NCI-H345 (cell line): ENCODE measurements at places on chromosomes 5 and 9.

- no peak for DNase-seq
These were observed 165.3 kb upstream of the SLC27A6 start for GRCh38 chr5:128799945-128800344.

GRCh38 chr5:1297243-1297642, 2.4 kb upstream of the TERT start:
- DNase-seq: peak; percentile 36

- DNase-seq: peak; percentile 94
These were observed 640.9 kb downstream of the SEMA5A start for GRCh38 chr5:8905021-8905420.

DNA sequence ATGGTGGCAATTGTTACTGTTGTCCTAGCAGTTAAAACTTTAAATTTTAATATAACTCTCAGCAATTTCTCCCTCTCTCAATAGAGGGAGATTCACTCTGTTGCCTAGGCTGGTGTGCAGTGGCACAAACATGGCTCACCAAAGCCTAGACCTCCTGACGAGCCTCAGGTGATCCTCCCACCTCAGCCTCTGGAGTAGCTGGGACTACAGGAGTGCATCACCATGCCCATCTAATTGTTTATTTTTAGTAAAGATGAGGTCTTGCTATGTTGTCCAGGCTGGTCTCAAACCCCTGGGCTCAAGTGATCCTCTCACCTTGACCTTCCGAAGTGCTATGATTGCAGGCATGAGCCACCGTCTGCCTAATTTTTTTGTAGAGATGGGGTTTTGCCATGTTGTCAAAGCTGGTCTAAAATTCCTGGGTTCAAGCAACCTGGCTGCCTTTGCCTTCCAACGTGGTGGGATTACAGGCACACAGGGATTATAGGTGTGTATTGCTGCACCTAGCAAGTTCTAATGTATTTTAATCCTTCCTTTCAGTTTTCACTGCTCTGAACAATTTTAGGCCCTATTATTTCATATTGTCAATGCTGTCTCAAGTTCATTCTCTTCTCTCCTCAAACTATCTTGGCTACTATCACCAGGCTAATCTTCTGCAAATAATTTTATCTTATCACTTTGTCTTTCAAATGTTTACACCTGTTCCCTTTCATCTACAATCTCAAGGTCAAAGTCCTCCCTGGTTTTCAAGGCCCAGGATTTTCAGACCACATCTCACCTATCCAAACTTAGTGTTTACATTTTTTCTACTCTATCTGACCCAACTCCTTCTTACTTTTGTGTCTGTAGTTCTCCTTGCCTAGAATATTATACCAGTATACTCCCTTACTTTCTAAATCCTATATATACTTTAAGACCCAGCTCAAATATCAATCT, 18.9 kb downstream of the ALDH1A1 start:
- no peak for DNase-seq

DNA sequence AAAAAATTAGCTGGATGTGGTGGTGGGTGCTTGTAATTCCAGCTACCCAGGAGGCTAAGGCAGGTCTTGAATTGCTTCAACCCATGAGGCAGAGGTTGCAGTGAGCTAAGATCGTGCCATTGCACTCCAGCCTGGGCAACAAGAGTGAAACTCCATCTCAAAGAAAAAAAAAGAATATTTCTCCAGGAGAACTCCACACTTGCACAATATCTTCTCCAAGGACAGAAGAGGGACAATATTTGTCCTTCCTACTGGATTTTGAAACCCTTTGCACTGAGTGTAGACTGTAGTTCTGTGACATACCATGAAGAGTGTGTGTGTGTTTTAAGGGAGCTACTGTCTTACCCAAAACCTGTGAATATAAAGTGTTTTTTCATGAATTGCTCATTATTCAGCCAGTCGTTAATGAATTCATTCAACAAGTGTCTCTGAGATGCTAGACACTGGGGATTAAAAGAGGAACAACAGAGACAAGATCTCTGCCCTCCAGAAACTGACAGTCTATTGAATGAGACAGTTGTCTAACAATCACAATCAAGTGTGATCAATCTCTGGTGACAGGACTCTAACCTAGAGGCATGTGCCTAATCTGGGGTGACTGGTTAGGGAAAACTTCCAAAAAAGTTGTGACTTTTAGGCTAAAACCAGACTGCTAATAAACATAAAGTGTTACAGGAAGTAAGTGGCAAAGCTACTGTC, 9.8 kb upstream of the UBE2D2 start:
- DNase-seq: no peak

DNA sequence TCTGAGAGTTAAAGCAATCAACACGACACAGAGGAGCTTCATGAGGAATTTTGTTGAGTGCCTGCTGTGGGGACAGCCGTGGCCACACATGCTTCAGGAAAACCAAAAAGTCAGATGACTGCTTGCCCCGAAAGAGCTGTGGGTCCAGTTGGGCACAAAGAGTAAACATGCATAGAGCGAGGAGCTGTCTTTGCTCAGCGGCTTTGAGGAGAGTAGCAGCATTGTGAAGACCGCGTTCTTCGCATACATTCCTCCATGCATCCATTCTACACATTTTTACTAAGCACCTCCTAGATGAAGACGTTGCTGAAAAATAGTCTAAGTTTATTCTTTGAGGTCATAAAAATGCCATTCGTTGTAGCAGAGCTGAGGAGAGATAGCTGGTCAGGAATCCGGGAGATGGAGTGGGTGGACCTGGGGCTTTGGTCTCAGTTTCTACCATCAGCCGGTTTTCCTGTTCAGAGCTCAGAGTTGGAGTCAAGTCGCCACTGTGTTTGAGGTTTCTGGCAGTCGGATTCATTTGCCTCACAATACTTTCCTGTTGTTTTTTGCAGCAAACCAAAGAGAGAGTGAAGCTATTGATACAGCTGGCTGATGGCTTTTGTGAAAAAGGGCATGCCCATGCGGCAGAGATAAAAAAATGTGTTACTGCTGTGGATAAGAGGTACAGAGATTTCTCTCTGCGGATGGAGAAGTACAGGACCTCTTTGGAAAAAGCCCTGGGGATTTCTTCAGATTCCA, 194.5 kb upstream of the OTULINL start:
- DNase-seq: no peak

GRCh38 chr5:155761502-155761901, 565.5 kb upstream of the SGCD start:
- no peak for DNase-seq

GRCh38 chr5:56464935-56465768, 232.0 kb upstream of the ANKRD55 start:
- DNase-seq: no peak

DNA sequence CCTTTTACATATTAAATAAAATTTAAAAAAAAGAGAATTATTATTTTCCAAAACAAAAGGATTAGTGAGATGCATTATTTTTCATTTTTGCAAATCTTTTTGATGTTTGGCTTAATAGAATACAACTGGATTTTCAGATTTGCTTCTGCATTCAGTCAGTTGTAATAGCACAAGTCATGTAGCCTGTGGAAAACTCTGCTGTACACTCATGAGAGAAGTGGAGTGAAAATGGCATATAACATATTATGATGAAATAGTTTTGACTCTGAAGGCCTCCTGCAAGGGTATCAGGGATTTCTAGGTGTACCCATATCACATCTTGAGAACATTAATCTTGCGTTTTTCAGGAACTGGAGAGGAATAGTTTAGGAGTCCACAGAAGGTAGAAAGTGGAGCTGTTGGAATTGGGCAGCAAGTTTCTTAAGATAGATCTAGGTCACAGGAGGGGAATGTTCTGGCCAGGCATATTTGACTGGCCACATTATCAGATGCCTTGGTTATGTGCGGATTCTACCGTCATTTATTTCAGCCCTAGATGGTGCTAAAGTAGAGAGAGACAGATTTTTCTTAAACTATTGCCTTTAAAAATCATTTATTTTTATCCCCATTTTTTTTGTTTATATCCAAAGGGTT, 16.4 kb downstream of the LNPEP start:
- no peak for DNase-seq

DNA sequence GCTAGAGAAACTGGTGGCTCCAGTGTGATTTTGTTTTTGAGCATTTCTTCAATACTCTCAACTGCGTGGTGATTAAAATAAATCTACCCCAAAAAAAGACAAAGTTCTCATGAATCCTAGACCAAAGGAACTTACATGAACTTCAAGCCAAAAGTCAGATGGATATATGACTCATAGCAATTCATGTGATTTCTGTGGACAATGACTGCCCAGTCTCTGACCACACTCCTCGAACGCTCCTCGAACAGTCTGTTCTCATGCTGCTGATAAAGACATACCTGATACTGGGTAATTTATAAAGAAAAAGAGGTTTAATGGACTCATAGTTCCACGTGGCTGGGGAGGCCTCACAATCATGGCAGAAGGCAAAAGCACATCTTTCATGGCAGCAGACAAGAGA, 46.4 kb upstream of the CEP78 start:
- no peak for DNase-seq

- DNase-seq: no peak
These were observed 2.3 kb downstream of the WDR38 start for GRCh38 chr9:124855566-124855943.

DNA sequence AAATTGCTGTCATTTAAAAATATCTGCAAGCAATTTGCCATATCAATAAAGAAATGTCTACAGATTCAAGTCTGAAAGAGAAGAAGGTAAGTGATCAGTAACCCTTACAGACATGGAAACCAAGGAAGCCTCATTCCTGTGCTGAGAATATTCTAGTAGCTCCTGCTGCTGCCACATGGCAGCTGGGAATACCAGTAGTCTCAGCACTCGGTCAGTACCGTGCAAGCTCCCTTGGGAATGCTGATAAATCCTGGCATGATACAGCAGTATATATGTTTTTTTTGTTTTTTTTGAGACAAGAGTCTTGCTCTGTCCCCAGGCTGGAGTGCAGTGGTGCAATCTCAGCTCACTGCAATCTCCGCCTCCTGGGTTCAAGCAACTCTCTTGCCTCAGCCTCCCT, 27.9 kb downstream of the NANS start:
- no peak for DNase-seq

- peak; percentile 89 for DNase-seq
These were observed 52.6 kb downstream of the TENT4A start for GRCh38 chr5:6765612-6766525.

DNA sequence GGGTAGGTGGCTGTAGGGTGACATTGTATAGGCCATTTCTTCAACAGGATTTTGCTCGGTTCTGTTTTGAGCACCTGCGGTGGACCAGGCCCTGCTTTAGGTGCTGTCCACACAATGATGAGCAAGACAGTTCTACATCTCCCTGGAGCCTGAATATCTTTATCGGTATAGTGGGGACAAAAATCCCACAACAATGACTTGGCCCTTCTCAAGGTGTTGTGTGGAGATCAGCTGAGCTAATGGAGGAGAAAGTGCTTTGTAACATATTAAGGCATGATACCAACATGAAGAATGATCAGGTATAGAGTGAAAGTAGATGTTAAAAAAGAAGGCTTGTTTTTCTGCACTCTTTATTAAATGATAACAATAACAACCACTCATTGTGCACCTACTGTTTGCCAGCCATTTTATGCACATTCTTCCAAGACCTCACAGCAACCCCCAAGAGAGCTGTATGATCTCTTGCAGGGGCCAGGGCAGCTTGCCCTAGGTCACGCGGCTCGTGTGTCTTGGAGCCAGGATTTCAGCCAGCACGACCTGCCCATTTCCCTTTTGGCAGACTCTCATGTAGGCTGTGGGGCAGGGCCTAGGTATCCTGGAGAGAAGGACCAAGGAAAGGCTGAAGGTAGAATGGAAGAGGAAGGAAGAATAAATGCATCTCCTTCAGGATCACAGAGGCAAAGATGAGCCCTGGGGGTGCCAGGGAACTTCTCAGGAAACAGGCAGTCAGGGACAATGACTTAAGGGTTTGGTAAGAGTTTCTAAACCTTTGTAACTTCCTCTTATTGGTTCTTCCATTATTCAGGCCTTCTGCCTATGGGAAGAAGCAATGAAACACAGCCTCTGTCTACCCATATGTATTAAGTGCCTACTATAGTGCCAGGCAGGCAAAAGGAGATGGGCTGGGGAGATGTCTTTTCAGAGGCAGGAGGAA, 50.0 kb upstream of the PPARGC1B start:
- no peak for DNase-seq

- no peak for DNase-seq
These were observed 446.0 kb downstream of the ISL1 start for GRCh38 chr5:51829230-51829629.

- no peak for DNase-seq
These were observed 160.4 kb downstream of the FSTL4 start for GRCh38 chr5:133451926-133452325.

GRCh38 chr9:96158909-96159575, 142.9 kb downstream of the HSD17B3 start:
- DNase-seq: no peak

GRCh38 chr9:69757996-69758675, 1.7 kb downstream of the PTAR1 start:
- DNase-seq: peak; percentile 22

GRCh38 chr5:172303572-172304335, 20.2 kb upstream of the UBTD2 start:
- no peak for DNase-seq

DNA sequence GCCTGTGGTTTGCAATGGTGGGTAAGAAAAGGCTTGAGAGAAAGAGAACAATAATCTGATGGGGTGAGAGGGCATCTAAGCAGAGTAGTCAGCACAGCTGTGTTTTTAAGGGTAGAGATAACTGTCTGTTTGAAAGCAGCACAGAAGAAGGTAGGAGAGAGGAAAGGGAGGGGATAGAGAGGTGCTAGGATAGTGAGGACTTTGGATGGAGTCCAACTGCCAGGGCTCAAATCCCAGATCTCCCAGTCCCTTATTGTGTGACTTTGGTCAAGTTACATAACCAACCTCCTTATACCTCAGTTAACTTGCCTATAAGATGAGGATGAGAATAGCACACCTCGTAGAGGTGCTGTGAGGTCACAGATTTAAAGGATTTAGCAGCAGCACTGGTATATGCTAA, 55.6 kb downstream of the GPR21 start:
- no peak for DNase-seq

GRCh38 chr5:139662617-139663016, 14.5 kb downstream of the CXXC5 start:
- DNase-seq: no peak

DNA sequence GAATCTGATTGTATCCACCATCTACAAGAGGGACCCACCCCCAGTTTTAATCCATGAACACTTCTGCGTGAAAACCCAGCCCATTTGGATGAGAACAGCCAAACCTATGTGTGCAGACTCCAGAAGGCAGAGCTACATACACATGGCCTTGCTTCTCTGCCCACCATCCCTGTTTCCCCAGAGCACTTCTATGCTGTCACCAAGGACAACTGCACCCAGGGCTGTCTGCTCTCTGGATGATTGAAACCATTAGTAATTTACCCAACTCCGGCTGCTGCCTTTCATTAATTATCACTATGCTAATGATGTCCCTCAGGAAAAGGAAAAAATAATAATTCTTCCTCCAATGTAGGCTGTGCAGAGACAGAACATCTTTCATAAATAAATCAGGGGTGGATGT, 8.9 kb downstream of the CARTPT start:
- DNase-seq: no peak

DNA sequence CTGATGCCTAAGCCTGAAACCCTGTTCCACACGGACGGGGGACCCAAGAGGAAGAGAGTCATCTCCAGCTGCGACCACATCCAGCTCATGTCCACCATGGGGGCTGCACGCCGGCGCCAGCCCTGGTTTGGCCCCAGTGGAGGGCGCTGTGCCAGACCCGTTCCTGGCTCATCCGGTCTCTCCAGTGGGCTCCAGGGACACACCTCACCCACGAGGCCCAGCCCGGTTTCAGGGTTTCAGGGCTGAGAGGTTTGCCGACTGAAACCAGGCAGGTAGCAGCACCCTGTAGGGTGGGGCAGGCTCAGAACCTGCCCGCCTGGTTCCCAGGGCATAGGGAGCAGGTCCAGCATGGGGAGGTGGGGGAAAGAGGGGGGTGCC, 71.4 kb upstream of the STXBP1 start:
- DNase-seq: no peak
